ENCODE measurements at places on chromosomes 7 and 10. TPM values are rescaled to one million over a fixed set of nuclear protein-coding genes. Genes with fewer than 3 reads are reported as not detected.

The MAGI2 gene
- 3.3 TPM for total RNA-seq

The MBL2 gene
- total RNA-seq, result not detected

The COL17A1 gene
- 1.2 TPM for total RNA-seq

The SUFU gene
- total RNA-seq, result 2.5 TPM

The GPRIN2 gene
- not detected for total RNA-seq

The MKI67 gene
- total RNA-seq, result 20.3 TPM

The MRLN gene
- total RNA-seq, result not detected

The ADRB1 gene
- total RNA-seq, result under 0.01 TPM
